Cardiac muscle cell (in vitro differentiated cells and primary cell): ENCODE measurements at places on chromosomes 4 and X.

GRCh38 chr4:66842026-66842723 lies 703.1 kb downstream of the CENPC start:
- no peak for DNase-seq

DNA sequence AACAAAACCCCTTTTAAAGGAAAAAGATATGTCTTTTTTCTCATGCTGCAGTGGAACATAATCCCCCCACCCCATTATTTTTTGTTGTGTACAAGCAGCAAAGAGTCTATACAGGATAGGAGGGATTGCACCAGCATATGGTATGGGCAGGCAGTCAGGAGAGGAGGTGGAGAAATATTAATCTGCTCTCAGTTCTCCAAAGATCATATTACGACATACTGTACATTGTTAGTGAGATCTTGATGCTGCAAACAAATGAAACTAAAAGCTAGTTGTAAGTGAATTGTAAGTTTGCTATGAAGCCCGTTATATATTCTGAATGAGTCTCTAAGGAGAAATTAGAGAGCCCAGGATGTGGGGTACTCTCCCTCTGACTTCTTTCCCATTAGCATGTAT lies 75.3 kb downstream of the RAPGEF2 start:
- DNase-seq, result no peak

- peak; percentile 76 for DNase-seq
Measured at GRCh38 chr4:158255727-158256324, 45.5 kb downstream of the TMEM144 start.

GRCh38 chr4:77952457-77952856 lies 89.8 kb downstream of the MRPL1 start:
- no peak for DNase-seq

DNA sequence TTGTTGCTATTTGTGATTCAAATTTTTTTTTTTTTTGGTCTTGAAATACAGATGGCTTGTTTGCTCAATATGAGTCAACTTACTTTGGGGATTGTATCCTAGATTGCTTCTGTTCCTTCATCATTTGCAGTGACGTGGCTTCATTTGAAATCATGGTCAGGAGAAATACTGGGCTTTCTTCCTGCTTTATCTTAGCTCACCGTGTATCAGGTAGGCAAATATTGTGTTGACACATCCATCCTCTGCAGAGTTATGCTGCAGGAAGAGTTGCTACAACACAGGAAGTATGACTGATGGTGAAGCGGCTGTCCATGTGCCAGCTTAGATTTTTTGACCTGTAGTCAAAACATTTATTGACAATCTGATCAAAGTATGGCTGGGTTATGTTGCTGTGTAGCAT lies 232.2 kb downstream of the C4orf33 start:
- no peak for DNase-seq

DNA sequence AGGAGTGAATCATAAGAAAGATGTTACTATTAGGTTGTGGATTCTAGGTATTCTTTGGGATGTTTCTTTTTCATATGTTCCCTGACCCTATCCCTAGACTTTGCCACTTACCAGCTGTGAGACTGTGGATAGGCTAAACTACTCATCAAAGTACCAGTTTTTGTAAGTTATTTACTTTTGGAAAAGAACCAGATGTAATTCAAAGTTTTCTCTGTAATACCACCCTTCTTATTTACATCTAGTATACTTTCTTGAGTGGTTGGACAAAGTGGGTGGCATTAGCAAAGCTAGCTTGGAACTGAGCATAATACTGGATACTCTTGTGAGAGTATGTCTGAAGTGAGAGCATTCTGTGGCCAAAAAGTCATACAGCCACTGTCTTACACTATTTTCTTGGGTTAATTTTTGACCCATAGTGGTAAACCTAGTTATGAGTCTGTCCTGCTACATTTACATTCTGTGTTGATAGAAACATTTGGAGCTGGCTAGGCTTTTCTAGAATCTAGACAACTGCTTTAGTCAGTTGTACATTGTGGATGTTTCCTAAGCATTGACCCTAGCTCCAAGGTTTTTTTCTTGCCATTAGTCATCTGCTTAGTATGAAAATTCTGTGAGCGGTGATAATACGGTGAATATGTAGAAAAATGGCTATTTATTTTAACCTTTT lies 41.7 kb downstream of the KDM6A start:
- DNase-seq, result peak; percentile 57

DNA sequence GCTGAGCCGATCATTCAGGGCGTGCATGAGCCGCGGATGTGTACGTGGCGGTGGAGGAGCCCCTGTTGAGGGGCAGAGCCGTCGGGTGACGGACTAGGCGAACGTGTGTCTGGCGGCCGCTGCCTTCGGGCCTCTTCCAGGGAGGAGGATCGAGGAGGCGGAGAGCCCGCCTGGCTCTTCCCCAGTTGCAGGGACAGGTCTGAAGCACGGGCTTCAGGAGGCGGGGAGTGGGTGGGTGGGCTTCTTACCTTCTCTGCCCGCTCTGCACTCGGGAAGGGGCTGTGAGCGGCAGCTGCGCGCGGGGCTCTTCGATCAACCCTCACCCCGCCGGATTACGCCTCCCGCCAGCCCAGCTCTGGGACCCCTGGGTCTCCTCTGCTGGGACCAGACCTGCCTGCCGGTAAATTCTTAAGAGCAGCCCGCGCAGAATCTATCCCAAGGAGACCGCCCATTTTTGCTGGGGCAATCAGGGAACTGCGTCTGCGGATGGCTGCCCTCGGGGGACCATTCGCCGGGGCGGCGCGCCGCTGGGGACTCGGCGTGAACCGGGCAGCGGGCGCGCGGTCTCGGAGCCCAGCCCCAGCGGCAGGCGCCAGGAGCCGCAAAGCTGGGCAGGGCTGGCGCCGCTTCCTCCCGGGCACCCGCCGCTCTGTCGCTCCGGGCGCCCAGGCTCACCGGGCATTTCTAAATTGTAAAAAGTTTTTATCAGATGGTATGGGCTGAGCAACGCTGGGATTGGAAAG lies 4.9 kb downstream of the PLAC8 start:
- DNase-seq, result peak; percentile 57

DNA sequence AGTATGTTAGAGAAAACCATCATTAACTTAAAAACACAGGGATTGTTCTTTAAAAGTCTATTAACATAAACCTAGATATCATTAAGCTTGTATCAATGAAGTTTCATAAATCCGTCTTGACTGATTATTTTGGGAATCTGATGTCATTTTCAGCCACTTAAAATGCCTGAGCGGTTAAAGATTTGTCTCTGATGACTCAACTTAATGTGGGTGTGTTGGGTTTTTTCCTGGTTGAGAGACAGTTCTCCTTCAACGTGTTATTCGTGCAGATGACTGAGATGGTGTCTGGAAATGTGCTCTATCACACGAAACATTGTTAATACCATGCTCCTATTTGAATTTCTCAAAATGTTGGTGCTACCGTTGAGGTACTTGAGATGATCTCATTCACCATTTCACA lies 227.3 kb upstream of the TENM3 start:
- no peak for DNase-seq

DNA sequence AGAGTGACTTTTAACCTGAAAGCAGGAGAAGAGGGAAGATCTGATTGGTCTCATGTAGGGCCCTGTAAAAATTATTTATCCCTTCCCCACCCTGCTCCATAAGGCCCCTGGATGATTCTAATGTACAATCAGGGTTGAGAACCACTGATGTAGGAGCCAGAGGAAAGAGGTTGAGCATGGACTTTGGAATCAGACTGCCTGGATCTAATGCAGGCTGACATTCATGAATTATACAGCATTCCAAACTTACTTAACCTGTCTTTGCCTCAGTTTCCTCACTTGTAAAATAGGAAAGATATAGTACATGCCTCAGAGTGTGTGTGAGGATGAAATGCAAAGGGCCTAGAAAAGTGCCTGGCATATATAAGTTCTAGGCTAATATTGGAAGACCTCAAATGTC lies 47.0 kb downstream of the STX18 start:
- no peak for DNase-seq

GRCh38 chr4:174214101-174214878 lies 69.2 kb downstream of the FBXO8 start:
- DNase-seq, result no peak

DNA sequence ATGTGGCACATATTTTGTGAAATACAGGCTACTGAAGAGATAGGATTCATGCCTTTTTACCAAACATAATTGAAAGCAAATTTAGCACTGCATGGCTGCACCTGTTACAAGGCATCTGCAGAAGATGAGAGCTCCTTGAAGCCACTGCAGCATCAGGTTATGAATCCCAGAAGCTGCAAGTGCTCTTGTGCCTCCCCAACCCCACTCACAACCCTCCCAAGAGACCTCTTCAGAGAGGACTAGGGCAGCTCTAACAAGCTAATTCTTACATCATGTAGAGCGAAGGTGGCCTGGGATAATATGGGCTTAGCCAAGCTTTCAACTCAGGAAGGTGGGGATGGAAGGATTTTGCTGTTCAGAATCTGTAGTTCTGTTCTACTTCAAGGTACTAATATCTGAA lies 27.2 kb downstream of the MFAP3L start:
- DNase-seq, result no peak

GRCh38 chrX:107610667-107611066 lies 17.6 kb upstream of the PRPS1 start:
- DNase-seq, result no peak

GRCh38 chrX:119573222-119573621 lies 1.1 kb upstream of the UBE2A start:
- no peak for DNase-seq

GRCh38 chrX:74383611-74384010 lies 37.7 kb upstream of the SLC16A2 start:
- peak; percentile 37 for DNase-seq

DNA sequence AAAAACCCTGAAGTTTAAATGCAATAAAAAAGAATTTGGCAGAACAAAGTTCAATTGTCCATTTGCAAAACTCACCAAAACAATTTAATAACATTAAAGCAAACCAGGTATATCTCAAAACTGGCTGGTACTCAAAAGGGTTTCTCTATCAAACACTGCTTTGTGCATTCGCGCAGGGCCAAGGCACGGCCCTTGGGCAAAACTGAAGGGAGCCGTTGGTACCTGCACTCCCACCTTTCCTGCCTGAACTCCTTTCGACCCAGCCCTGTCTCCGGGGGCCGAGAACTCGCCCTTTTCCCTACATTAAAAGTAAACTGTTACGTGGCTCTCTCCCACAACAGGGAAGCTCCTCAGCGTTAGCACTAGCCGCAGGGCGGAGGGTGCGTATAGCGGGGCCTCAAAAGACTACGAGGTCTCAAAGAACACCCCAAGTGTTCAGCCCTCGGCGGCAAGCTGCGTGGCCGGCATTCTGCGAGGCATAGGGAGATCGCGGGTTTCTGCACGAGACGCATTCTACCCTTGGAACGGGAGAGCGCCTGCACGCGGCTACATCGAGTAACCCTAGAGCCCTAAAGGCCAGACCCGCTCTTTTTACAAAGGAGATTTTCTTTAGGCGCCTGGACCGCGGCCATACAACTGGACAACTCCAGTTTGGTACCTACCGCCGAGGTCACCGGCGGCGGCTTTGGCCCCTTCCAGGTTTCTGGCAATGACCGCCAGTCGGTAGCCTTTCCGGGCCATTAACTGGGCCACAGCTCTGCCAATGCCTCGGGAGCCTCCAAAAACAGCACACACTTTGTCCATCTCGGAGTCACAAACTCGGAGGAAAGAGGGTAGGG lies 550 bp downstream of the CBR4 start:
- peak; percentile 76 for DNase-seq

DNA sequence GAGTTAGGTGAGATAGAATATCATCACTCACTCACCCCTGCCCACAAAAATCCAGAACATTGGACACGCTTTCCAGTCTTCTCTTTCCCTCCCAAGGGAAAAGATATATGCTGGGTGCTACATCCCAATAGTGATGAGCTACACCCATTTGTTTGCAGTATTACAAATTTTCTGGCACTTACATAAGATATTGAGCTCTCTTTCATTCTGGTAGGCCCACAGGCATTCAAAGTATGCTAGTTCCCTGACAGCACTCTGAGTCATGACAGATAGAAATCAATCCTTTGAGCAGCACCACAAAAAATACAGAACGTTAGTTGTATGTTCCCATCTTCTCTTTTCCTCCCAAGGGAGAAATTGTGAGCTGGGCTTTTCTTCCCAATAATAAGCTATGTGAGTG lies 477.6 kb upstream of the GRID2 start:
- DNase-seq, result peak; percentile 56

DNA sequence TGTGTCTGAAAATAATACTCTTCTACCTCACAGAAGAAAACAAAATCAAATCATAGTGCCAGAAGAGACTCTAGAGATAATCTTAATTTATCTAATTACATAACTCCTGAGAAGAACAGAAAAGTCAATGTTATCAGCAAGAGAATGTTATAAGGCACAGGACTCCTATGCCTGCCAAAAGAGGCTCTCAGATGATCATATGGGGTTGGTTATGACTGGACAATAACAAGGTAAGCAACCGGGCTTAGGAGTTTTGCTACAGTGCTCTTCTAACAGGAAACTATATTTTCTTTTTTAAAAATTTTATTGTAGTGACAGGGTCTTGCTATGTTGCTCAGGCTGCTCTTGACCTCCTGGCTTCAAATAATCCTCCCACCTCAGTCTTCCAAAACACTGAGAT lies 3.5 kb upstream of the C4orf17 start:
- DNase-seq, result no peak

- DNase-seq, result no peak
Measured at GRCh38 chr4:163109967-163110366, 56.7 kb downstream of the NAF1 start.

GRCh38 chr4:139844057-139844456 lies 178.4 kb downstream of the MGST2 start:
- DNase-seq, result no peak

DNA sequence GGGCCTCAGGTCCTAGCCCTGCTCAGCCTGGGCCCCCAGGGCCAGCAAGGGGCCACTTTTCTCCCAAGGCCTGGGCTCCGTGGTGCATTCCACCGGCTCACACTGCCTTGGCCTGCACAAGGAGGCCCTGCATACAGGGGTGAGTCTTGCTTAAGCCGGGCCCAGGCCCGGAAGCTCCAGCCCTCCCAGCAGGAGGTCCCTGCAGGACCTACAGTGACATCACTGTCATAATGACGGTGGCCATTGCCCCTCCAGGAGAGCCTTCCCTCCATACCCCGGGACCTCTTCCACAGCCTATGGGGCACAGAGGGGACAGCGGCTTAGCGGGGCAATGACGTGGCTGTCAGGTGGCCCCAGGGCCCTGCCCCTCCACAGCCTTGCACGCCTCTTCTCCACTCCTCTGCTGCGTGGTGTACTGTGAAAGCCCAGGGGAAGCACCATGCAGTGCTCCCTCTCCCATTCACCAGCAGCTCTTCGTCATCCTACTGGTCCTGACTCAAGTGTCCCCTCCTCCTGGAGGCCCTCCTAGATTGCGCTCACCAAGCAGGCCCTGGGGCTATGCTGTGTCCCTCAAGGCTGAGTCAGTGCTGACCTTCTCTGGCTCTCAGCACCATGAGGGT lies 32.3 kb upstream of the AFAP1 start:
- no peak for DNase-seq
